ENCODE measurements at places on chromosomes 3 and 15.

- peak; percentile 19 for DNase-seq
Observed at GRCh38 chr3:43326891-43327581, 40.7 kb downstream of the SNRK start.

GRCh38 chr3:155979746-155980145, 109.3 kb downstream of the GMPS start:
- no peak for DNase-seq

DNA sequence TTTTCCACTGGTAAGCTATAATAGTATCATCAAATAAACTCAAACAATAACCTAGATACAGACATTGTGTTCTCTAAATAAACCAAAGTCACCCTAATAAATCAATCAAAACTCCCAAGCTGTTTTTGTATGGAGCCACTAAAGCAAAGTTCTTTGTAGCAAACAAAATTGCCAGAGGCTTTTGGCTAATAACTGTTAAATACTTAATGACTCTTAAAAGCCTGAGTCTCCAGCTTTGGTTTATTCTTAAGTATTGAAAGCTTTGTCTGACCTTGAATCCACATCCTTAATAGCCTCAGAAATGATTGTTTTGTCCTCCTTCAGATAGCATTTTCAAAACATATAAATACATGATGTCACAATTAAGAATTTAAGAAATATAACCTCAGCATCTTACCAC, 725.3 kb downstream of the SI start:
- DNase-seq, result no peak

- peak; percentile 28 for DNase-seq
Observed at GRCh38 chr3:11784971-11785377, 61.7 kb downstream of the TAMM41 start.

DNA sequence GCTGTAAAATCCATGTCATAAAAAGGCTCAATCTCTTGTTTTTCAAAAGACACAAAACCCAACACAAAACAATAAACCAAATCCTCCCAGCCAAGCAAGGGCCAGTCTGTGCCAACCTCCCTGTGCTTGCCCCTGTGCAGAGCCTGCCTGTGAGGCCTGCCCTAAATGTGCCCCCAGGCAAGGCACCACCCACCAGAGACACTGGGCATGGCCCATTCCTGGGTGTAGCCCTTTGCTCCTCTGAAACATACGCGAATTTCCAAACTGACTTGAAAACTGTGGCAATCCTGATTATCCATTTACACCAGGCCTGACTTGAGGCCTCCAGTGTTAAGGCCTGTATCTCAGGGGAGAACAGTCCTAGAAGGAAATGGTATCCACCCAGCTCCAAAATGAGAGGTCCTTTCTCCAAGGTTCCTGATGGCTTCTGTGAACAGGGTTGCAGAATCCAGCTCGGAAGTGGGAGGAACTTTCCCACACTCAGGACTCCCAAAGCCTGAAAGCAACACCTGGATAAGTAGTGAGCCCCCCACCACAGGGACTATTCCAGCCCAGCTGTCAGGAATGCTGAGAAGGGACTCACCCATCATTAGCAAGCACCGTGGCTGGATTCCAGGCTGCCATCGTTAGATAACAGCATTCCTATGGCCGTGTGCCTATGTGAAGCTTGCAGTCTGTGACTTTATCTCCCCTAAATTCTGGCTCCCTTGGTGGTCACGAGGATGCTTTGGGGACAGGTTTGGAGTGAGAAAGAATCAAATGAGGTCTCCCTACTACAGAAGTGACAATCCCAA, 61.8 kb downstream of the CACNA2D2 start:
- DNase-seq, result no peak

- DNase-seq, result no peak
Observed at GRCh38 chr15:82036461-82036860, 9.4 kb downstream of the MEX3B start.

- DNase-seq, result peak; percentile 38
Observed at GRCh38 chr15:100602823-100603393, 519 bp downstream of the ASB7 start.

- DNase-seq, result no peak
Observed at GRCh38 chr3:57160076-57160764, 4.9 kb downstream of the IL17RD start.

DNA sequence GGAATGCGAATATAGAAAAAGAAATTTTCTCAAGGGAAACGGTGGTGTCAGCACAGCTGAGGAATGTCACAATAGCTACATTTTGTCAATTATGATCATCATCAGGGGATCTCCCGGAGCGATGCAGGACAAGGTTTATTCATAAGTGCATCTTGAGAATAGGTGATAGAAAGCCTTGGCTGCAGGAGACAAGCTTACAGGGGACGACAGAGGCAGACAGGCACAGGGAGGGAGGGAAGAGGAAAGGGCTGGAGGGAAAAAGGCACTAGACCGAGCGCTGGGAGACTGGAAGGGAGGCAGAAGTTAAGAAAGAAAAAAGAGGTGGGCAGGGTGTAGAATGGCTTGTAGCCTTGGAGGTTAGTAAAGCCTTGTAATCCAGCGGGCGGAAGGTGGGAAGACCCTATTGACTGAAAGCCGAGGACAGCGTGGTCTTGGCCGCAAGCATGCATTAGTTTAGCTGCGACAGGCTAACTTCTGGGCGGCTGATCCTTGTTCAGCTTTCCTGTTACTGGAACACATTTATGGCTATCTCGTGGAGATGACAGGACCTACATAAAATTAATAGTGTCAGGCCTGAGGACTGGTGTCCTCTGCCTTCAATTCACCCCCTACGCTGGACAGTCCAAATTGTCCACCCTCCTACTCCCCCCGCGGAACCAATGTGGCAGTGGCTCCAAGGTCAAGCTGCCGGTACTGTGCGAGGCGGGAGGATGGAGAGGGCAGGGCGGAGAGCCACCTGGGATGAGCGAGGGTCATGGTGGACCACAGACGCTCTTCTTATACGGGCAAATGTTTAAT, 1.4 kb upstream of the NECTIN3 start:
- DNase-seq, result no peak

GRCh38 chr15:64305261-64305660, 50.7 kb downstream of the CSNK1G1 start:
- DNase-seq, result no peak

DNA sequence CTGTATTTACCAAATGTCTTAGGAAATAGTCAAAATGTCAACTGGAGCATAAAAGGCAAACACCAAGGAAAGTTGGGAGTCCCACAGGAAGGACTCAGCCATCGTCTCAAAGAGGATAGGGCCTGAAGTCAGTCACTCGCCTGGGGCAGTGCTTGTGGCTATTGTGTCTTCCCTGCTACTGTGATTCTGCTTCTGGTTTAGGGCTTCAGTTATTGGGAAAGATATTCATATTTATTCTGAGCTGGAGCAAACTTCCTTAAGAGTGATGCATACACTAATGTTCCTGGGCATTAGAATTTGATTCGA, 118.1 kb downstream of the EDEM1 start:
- DNase-seq, result no peak

GRCh38 chr15:61309617-61310016, 80.5 kb upstream of the RORA start:
- DNase-seq, result no peak

DNA sequence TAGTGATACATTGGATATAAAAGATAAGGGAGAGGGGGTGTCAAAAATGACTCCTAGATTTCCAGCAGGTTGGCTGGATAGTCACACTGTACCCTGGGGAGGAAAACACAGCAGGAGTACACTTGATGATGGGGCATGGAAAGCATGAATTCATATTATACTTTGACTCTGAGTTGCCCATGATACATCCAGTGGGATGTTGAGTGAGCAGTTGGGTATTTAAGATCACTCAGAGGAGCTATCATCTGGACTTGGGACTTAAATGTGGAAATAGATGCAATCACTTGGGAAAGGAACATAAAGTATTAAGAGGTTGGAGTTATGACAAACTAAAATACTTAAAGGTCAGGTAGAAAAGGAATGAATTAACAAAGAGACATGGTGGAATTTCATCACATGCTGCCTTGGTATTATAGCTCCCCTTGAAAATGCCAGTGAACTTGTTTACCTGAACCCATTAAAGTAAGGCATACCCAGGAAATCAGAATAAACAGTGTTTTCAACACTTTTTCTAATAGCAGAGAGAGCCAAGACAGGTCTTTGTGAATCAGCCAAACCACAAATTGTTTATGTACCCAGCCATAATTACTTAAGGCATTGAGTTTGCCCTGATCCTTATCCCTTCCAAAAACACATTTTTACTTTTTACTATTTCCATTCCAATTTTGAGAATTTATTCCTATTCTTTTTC, 49.9 kb upstream of the ABI3BP start:
- no peak for DNase-seq

DNA sequence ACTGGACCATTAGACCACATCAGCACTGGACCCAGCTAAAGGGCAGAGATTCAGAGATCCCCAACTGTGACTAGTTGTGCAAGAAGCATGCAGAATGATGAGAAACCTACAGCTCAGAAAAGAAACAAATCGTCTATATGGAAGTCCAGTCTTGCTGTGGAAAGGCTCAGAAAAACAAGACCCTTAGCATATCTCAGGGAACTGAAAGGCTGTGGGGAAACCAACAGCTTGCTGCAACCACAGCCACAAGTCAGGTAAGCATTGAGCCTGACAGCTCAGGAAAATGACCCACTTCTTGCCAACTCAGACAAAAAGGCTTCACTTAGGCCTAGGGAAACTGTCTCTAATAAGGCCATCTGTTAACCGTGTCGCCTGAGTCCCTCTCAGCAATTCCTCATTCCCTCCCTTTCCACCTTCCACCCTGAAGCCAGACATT, 145.6 kb downstream of the LSAMP start:
- DNase-seq, result no peak

- no peak for DNase-seq
Observed at GRCh38 chr15:89904519-89904918, 8.2 kb downstream of the ARPIN start.

DNA sequence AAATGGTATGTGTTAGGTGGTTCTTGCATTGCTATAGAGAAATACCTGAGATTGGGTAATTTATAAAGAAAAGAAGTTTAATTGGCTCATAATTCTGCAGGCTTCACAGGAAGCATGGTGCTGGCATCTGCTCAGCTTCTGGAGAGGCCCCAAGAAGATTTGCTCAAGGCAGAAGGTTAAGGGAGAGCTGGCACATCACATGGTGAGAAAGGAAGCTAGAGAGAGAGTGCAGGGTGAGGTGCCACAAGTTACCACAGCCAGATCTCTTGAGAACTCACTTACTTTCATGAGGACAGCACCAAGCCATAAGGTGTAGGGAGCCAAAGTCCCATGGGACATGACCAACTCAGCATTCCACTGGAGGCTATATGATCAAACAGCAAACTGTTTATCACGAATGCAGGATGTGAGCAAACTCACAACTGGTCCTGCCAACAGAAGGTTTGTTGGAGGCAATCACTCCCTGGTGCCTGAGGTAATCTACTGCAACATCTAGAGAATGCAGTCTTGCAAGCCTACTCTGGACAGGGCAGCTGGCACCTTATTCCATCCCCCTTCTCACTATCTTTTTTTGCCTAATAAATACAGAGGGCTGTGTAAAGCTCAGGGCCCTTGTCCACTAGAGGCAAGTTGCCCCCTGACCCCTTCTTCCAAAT, 28.1 kb upstream of the CCR2 start:
- no peak for DNase-seq

GRCh38 chr3:140545756-140546155, 132.1 kb upstream of the TRIM42 start:
- no peak for DNase-seq

DNA sequence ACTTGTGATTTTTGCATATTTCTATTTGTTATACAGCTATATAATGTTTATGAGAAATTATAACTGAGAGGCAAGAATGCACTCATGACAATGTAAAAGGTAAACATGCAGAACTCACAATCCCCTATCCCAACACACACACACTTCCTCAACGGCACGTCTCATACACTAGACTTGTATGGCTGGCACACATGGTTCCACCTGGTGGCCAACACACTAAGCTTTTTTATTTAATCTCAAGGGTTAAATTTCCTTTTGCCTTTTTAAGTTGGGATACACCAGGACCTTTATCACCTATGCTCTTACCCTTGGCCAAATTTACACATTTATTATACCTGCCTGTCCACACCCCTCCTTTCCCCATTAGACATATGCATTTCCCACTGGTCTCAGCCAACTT, 88.6 kb upstream of the PSMD6 start:
- no peak for DNase-seq

GRCh38 chr3:98172621-98173020, 6.1 kb downstream of the OR5H15 start:
- DNase-seq, result no peak

- no peak for DNase-seq
Observed at GRCh38 chr3:128481438-128481942, 11.5 kb downstream of the GATA2 start.

DNA sequence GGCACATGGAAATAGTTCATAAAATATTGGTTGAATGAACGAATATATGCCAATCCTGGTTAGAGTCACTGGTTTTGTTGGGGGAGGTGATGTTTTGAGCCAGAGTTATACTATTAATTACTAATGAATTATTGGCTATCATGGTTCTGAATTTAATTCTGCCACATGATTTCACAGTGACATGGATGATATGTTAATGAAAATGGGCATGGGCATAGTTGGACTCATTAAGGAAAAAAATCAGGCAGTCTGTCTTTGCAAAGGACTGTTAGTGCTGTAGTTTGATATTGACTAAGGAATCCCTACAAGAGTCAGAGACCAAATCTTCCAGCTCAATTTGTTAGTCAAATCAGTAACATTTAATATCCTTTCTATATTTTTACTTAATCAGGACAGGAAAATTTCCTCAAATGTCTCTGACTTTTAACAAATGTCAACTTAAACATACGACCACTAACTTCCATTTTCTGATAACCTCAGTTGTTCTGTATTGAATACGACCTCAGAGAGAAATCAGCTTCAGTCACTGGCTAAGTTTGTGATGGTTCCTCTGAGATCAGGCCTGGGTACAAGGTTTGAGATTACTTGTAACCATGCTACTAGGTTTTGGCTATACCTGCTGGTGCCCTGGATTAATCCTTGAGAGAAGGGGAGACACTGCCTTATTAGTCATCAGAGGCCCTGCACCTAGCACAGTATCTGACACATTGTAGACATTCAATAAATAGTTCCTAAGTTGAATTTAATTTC, 13.3 kb downstream of the NFKBIZ start:
- no peak for DNase-seq

- DNase-seq, result no peak
Observed at GRCh38 chr3:167318996-167319615, 61.0 kb downstream of the ZBBX start.

DNA sequence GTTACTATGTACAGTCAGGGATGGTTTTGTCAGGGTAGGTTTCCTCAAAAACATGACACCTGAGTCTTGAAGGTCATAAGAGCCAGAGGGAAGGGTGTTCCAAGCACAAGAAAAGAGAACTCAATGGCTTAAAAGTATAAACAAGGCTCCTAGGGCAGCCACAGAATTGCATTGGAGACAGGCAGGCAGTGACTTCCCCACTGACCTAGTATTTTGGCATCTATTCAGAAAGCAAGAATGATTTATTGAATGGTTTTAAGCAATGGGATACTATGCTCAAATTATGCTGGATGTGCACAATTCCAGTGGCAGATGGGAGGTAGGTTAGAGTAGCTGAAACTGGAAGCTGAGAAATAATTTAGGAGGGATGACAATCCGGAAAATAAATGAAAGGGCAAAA, 54.0 kb downstream of the TSC22D2 start:
- no peak for DNase-seq

- no peak for DNase-seq
Observed at GRCh38 chr15:100905850-100906249, 13.3 kb upstream of the LRRK1 start.

All from CD4-positive, alpha-beta T cell treated with Interleukin-15 for 4 hours (primary cell).